Glomerular endothelial cell (primary cell): ENCODE measurements at places on chromosomes 5 and 9.

DNA sequence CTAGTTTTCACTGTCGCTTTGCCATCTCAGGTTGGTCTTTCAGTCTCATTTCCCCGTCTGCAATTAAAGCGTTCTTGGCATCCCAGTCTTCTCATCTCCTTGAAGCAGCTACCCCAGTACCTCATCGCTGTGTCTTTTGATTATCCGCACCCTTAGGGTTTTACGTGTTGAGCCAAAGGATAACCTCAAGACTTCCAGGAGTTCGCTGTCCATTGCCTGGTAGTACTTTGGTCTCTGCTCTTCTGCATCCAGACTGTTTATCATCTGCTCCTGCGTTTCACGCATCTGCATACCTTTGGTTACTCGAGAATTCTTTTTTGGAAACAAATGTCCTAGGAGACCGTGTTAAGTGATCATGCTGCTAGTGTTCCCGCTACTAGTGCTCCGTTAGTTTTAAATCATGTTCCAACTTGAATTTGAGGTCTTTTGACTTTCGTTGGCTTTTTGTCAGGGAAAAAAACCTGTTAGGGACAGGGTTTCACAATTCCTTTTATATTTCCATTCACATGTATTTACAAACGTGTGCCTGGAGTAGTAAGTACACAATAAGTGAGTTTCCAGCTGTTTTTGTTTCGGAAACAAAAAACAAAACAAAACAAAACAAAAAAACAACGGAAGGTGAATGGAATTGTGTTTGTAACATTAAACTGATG is 888 bp downstream of the RABGAP1 start:
- DNase-seq, result no peak

GRCh38 chr5:151651997-151652645 is 34.6 kb downstream of the SPARC start:
- DNase-seq, result no peak

DNA sequence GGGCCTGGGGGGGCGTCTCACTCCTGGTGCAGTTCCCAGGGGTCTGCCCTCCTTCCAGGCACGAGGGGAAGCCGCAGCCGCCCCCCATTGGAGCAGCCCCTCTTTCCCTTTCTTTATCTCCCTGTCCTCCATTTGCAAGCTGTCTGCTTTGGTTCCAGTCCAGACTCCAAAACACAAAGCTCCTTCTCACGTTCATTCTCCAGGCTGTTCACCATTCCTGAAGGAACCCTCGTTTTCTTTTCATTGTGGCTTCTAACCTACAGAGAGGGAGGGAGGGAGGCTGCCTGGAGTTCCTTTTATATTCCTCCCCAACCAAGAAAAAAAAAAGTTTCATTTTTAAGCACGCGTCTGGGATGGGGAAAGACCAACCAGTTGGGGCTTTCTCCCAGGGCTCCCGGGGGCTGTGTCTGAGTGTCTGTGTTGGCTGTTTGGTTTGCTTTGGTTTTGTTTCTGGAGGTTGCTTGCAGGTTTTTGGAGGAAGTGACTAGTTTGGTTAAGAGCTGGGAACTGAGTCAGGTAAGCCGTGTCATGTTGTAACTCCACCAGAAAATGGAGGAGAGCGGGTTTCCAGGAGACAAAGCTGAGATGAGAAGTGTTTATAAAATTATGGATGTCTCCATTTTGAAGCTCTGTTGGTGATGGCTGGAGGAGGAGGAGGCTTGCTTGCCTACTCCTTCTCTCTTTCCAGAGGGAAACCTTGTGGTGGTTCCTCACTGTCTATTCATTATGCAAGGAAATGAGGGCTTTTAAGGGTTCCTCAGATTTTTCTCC is 1.6 kb downstream of the ZNF462 start:
- no peak for DNase-seq

- DNase-seq, result no peak
These were observed 380.0 kb downstream of the ANXA1 start for GRCh38 chr9:73531658-73532057.

GRCh38 chr5:173527671-173528070 is 88.8 kb downstream of the BOD1 start:
- DNase-seq, result no peak

DNA sequence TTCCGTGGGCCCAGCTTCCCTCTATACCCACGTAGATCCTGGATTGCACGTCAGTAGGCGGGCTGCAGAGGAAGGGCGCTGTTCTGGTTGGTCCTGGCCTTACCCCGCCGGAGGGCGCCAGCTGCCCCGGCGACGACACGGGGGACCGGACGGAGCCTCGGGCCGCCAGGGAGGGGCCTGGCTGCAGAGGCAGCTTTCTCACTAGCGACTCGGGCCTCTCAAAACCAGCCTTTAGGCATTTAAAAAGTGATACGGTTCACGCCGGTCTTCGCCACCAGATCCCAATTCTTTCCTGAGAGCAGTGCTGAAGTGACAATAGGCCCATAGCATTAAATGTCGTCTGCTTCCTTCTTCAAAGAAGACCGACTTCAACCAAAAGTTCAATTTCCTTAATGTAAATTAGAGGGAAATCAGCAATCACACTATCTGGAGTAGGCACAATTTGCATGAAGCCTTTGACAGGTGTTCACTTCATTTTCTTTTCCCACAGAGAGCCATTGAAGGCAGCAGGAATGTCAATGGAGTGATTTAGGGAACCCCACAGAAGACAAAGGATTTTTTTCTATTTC is 17.6 kb upstream of the UBE2D2 start:
- no peak for DNase-seq

DNA sequence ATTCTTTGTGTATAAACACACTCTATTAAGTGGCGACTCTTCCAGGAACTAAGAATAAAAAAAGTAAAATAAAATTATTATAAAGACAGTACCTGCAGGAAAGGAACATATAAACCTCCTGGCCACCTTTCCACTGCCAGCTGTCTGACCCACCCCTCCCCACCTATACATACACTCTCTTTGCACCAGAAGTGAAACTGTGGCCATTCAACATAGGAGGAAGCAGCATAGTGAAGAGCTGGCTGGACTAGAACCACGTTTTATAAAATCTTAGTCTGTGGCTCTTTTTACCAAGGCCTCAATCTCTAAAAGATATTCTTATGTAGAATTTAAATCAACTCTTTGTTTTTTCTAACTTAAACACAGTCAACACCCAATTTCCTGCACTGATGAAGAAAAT is 289.6 kb downstream of the GABRB2 start:
- no peak for DNase-seq

- DNase-seq, result no peak
These were observed 176.1 kb downstream of the PAM start for GRCh38 chr5:102931085-102931725.

GRCh38 chr9:124389146-124389939 is 25.9 kb downstream of the PSMB7 start:
- no peak for DNase-seq

GRCh38 chr5:20113031-20113715 is 125.2 kb upstream of the CDH18 start:
- DNase-seq, result no peak

- DNase-seq, result no peak
These were observed 500.3 kb downstream of the ARHGEF28 start for GRCh38 chr5:74126294-74126693.

DNA sequence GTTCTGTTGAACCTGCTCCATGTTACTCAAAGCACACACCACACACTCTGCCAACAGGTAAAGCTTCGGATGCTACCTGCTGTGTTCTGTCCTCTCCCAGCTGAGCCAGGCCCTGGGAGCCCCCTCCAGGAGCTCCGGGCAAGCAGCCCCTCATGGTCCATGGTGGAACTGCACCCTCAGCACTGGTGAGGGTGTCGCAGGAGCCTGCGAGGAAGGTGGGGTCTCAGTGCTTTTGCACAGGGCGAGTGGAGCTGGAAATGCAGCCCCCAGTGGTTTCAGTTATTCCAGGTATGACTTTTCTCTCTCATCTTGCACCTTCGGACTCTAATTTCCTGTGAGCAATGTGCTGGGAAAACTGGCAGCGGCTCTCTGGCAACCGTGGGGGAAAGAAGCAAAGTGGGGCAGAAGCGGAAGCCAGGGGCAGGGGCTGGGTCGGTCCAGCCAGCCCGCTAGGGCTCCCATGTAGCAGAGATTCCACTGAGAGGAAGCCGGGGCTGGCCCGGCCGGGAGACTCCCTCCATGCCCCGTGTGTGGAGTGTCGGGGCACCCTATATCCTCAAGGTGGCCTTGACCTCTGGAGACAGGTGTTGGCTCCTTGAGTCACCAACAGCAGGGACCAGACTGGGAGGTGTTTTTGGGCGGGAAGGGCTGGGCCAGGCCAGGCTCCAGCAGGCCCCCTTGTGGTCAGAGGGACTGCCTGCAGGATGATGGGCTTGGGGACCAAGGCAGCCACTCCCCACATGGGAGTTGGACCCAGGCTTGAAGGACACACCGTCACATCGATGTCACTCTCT is 75.6 kb upstream of the PRSS3 start:
- DNase-seq, result no peak

DNA sequence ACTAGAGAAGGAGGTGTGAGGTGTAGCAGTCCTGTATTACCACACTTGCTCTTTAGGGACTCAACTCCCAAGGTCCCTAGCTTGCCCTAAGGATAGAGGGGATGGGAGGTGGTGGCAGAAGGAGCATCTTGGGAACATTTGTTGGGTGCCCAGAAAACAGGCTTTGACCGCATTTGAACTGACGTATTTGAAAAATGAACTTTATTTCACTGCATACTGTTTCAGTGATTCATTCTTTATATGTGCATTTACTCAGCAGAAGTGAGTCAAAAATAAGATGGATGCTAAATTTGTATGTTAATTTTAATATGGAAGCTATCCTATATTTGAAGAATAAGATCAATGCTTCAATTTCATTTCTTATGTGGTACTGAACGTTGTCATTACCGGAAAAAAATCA is 18.7 kb downstream of the DMRT3 start:
- DNase-seq, result no peak

- DNase-seq, result no peak
These were observed 31.9 kb upstream of the JADE2 start for GRCh38 chr5:134493461-134494055.

DNA sequence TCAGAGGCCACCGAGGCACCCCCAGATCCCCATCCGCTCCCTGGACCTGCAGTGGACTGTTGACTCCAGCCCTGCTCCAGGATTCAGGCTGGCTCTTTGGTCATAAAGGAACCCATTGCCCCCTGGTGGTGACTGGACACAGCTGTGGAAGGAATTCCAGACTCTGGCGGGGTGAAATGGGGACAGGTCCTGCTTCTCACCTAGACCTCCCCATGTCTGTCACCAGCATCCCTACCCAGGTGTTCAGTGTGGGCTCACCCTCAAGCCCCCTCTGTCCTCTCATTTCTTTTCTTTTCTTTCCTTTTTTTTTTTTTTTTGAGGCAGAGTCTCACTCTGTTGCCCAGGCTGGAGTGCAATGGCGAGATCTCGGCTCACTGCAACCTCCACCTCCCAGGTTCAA is 25.5 kb upstream of the STXBP1 start:
- no peak for DNase-seq

GRCh38 chr9:125486576-125486975 is 220.4 kb downstream of the MAPKAP1 start:
- no peak for DNase-seq

DNA sequence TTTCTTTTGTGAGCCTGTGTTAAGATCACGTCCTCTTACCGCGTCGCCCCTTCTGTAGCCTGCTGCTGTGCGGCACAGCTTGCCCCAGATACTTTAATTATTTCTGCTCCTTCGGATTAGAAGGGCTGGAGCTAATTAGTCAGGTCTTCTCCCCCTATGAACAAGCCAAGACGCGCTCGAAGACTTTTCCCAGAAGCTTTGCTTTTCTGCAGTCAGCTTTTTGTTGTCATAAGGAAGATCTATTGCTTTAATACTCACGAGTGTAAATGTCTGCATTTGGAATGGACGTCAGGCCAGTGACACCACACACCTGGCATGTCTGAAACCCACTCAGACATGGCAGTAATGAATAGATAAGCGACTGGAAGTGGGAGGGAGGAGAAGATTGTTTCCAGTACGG is 37.0 kb downstream of the PRUNE2 start:
- no peak for DNase-seq

DNA sequence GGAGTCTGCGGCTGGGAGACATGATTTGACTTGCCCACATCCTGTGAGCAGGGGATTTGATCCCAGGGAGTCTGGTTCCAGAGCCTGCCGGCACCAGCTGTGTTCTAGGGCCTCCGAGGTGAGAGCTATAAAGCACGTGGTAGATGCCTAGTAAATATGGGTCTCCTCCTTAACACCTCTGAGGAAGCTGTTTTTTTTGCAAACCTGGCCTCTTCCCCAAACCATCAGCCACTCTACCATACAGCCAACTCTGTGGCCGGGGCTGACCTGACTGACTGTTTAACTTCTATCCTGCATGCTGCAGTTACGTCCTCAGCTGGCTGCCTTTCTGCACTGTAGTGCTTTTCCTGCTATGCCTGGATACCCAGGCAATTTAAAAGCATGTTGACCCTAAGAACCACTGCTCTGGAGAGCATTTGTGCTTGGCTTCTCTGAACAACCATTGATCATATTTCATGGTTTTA is 220.5 kb downstream of the SLIT3 start:
- no peak for DNase-seq

DNA sequence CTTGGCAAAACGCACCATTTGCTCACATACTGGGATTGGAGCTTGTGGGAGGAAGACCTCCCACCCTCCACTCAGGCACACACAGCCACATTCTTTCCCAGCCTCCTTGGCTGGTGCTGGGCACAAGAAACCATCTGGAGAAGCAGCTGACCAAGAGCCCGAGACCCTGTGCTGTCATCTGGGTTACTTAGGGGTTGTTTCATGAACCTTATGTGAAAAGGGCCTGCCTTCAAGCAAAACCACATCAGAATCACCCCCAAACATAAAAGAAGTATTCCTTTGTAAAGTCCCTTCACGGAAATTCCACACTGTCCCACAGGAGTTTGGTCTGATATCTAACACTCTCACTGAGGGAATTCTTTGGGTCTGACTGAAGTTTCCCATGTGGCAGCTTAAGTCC is 172.1 kb downstream of the NR3C1 start:
- DNase-seq, result no peak

DNA sequence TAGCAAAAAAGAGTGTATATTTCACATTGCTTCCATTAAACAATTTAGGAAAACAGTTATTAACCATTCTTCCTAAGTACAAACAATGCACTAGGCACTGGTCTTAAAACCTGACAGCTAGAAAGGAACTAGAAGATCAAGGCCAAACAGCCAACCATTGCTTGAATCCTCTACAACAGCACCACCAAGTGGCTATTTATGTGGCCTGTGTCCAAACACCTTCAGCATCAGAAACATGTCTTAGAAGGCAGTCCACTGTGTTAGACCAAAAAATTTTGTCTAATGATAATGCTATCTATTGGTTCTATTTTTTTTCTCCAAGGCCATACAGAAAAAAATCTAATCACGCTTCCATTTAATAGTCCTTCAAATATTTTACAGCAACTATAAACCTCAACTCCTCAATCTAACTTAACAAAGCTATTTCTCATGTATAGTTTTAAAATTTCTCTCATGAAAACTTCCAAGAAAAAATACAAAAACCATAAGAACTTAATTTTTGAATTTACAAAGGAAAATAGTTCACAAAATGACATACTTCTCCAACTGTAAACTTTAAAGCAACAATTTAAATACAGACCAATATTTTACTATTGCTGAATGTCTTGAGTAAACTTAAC is 36.1 kb downstream of the CAAP1 start:
- peak; percentile 34 for DNase-seq

GRCh38 chr5:96288166-96288844 is 144.7 kb downstream of the PCSK1 start:
- DNase-seq, result no peak
